ENCODE measurements at places on chromosomes 7 and 10. TPM values are rescaled to one million over a fixed set of nuclear protein-coding genes. Genes with fewer than 3 reads are reported as not detected.

The ALOX5 gene
- not detected for total RNA-seq

The SLC26A5 gene
- total RNA-seq, result not detected

The CYP2W1 gene
- not detected for total RNA-seq

The AKR1C8 gene
- total RNA-seq, result not detected

The H2BK1 gene
- not detected for total RNA-seq

The GPNMB gene
- total RNA-seq, result 202 TPM

The CTTNBP2 gene
- 1.1 TPM for total RNA-seq

The TUBGCP2 gene
- 63.2 TPM for total RNA-seq

The FGF8 gene
- total RNA-seq, result not detected

The CALML3 gene
- total RNA-seq, result not detected

The PSMC2 gene
- 193 TPM for total RNA-seq

The C10orf53 gene
- not detected for total RNA-seq

The CYP2C19 gene
- total RNA-seq, result not detected

The ARHGAP22 gene
- total RNA-seq, result 87.6 TPM

The SH2B2 gene
- 2.9 TPM for total RNA-seq

The IPMK gene
- total RNA-seq, result 6.2 TPM

The PARP12 gene
- 20.6 TPM for total RNA-seq

The SORCS1 gene
- total RNA-seq, result not detected

The VOPP1 gene
- total RNA-seq, result 43.0 TPM

The PKD2L1 gene
- total RNA-seq, result 0.37 TPM

The TMEM130 gene
- total RNA-seq, result not detected

The DGKI gene
- 3.5 TPM for total RNA-seq

The SYT15B gene
- not detected for total RNA-seq

The TMEM176B gene
- not detected for total RNA-seq

The BLNK gene
- not detected for total RNA-seq

The GARIN1A gene
- total RNA-seq, result 0.59 TPM

The TAS2R4 gene
- total RNA-seq, result 1.5 TPM

The SPDYE5 gene
- not detected for total RNA-seq

The EVX1 gene
- total RNA-seq, result not detected

The PNLIPRP3 gene
- total RNA-seq, result 0.37 TPM

The NRG3 gene
- total RNA-seq, result not detected

The GRID2IP gene
- not detected for total RNA-seq

The FBXL13 gene
- total RNA-seq, result 0.73 TPM

The RBM33 gene
- 26.4 TPM for total RNA-seq

The VWDE gene
- total RNA-seq, result not detected

Measured in subcutaneous preadipocyte (primary cell).